Lung (tissue), 17 donors: ENCODE measurements at places on chromosomes 3 and 15.

DNA sequence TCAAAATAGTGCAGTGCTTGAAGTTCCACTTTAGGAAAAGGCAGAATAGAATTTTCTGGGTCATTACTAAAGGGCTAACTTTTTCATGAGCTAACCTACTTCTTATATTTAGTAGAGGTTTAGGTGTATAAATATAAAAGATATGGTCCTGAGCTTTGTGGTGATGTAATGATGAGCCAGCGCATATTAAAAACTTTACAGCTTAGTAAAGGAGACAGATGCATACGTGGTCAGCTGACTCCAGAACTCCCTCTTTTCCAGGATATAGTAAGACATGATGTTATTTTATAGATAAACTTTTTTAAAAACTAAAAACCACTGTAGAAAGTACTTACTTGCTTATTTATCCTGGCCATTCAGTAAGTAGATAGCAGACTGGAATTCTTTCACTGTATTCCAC, 895.0 kb downstream of the CADM2 start:
- DNase-seq = no peak

GRCh38 chr3:12392101-12392878, 92.0 kb upstream of the TSEN2 start:
- no peak for DNase-seq

- peak; percentile 51 for DNase-seq
Measured at GRCh38 chr3:195905970-195906864, 2.1 kb downstream of the TNK2 start.

GRCh38 chr15:70672081-70672480, 91.3 kb downstream of the UACA start:
- DNase-seq = no peak

DNA sequence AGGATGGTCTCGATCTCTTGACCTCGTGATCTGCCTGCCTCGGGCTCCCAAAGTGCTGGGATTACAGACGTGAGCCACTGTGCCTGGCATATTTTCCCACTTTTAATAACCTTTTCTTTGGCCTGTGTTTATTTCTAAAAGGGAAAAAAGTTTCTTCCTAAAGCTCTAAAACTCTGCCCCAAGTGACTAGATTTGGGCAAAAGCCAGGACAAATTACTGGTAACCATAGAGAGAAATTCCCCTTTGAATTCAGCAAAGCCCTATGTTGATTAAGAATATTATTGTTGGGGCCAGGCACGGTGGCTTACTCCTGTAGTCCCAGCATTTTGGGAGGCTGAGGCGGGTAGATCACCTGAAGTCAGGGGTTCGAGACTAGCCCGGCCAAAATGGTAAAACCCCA, 11.5 kb upstream of the TRPM7 start:
- no peak for DNase-seq

DNA sequence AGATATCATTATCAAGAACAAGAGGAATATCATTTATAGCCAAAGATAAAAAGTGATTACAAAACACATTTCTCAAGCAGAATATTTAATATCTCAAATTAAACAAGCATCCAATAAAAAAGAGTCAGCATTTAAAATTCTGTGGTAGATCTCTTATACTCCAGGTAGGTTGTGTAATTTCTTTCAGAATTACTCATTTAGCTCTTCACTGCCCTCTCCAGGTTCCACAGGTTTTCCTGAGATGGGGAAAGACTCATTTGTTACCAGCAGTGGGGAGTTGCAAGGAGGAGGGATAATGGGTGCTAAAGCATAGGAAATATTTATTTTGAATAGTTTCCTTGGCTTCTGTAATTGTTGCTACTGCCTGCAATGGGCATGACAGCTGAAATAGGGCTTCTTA, 83.1 kb upstream of the RASGRP1 start:
- peak; percentile 23 for DNase-seq

DNA sequence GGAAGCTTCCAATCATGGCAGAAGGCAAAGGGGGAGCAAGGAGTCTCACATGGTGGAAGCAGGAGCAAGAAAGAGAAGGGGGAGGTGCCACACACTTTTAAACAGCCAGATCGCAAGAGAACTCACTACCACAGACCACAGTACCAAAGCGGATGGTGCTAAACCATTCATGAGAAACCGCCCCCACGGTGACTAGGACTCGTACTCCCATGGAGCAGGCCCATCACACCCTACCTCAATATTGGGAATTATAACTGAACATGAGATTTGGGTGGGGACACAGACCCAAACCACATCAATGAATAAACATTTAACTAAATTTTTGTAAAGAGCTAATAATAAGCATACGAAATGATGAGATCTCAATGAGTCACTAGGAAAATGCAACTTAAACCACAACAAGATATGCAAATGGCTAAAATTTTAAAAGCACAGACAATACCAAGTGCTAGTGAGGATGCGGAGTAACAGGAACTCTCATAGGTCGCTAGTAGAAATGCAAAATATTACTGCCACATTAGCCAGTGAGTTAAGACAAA, 10.0 kb downstream of the MRPS25 start:
- no peak for DNase-seq

DNA sequence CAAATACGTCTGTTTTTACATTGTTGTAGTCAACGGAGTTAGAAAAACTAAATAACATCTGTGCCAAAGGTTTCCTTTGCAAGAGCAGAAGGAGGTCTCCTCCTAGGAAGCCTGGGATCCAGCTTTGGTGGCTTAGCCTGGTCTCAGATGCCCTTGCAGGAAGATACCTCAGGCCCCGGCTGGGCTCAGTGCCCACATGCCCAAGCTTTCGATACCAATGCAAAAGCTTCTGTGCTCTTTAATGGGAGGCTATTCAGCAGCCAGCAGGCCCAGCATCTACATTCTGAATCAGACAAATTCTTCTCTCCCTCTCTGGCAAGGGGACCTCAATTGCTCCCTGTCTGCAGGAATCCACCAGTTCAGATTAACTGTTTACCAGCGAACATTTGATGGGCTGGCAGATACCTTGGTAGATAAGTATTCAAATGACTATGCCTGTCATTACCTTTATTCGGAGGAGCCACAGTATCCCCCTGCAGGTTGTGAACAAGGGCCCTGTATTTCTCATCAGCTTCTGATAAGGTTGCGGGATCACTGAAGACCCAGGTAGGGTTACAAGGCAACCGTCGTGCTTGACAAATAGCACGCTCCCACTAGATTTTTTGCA, 180.1 kb upstream of the KBTBD8 start:
- no peak for DNase-seq

DNA sequence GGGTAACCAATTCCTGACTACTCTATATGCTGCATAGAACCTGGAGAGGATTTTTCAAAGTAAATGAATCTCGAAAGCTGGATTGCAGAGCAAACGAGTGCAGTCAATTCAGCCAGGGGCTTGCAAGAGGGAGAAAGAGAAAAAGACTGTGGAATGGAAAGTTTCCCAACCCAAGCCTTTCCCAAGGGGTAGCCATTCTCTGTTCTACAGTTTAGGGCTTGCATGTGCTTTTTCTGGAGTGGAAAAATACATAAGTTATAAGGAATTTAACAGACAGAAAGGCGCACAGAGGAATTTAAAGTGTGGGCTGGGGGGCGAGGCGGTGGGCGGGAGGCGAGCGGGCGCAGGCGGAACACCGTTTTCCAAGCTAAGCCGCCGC, 511 bp upstream of the RARB start:
- DNase-seq = peak; percentile 84

GRCh38 chr15:37019479-37020433, 80.6 kb downstream of the MEIS2 start:
- peak; percentile 82 for DNase-seq

- DNase-seq = no peak
Measured at GRCh38 chr3:140597792-140598191, 80.1 kb upstream of the TRIM42 start.

- no peak for DNase-seq
Measured at GRCh38 chr3:5733995-5734394, 546.5 kb downstream of the EDEM1 start.

- DNase-seq = no peak
Measured at GRCh38 chr3:138513090-138513843, 78.9 kb downstream of the ESYT3 start.

- DNase-seq = peak; percentile 88
Measured at GRCh38 chr3:20060974-20061685, 20.9 kb downstream of the KAT2B start.

DNA sequence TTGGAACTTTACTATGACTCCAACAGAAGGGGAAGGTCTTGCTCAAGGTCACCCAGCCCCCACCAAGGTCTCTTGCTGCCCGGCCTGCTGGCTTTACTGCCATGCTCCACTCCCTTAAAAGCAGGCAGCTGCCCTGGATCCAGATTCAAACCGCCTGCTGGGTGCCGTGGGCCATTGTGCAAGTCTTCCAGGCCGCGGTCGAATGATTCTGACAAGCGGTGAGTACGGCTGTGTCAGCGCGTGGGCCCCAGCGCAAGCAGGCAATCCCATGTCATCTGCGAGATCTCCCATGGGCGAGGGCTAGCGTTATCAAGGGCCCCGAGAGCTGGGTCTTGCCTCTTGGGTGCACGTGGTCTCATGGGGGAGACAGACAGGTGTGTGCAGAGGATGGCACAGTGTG, 37.6 kb downstream of the CORO2B start:
- DNase-seq = no peak

DNA sequence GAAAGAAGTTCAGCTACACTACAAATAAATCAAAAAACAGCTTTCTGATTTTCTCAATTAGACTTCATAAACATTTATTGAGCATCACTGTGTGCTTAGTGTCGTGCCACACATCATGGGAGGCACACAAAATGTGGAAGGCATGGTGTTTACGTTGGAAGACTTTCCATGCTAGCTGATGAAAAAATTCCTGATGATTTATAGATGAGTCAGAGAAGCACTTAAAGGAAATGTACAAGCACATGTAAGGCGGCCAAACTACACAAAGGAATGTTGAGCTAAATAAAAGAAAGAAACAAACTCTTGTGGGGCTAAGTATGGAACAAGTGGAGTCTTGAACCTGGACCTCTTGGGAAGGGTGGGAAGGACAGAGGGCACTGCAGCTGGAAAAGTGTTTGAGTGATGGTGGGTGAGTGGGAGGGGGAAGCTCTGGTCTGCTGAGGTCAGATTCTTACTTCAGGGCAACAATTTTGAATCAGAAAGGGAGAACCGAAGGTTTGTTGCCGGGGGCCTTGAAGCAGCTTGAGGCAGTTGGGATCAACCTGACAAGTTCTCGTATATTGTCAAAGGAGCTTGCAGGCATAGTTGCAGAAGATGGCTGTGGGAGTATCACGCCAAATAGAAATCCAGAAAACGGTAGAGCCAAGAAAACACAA, 66.9 kb downstream of the FOXB1 start:
- DNase-seq = no peak

GRCh38 chr3:32568953-32569352, 1.7 kb downstream of the DYNC1LI1 start:
- no peak for DNase-seq

GRCh38 chr3:9026320-9027045, 63.2 kb upstream of the RAD18 start:
- no peak for DNase-seq

GRCh38 chr3:126714276-126714900, 10.3 kb downstream of the CHCHD6 start:
- DNase-seq = no peak

- no peak for DNase-seq
Measured at GRCh38 chr3:41900265-41900664, 61.6 kb downstream of the ULK4 start.

DNA sequence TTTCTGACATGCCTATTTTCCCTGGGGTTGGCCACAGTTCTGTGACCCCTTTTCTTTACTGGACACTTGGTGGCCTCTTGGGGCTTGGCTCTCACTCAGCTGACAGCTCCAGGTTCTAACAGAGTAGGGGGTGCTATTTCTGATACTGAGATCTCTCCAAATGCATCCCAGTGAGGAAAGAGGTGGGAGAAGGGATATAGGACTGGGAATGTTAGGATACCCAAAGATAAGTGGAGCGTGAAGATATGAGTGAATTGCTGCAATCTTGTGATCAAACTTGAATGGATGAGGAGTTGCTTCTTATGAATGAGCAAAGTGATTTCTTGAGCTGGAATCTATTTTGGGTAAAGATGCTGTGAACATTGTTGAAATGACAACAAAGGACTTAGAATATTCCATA, 74.6 kb downstream of the ATP2B2 start:
- no peak for DNase-seq

- no peak for DNase-seq
Measured at GRCh38 chr3:9206287-9206686, 43.2 kb downstream of the SRGAP3 start.

DNA sequence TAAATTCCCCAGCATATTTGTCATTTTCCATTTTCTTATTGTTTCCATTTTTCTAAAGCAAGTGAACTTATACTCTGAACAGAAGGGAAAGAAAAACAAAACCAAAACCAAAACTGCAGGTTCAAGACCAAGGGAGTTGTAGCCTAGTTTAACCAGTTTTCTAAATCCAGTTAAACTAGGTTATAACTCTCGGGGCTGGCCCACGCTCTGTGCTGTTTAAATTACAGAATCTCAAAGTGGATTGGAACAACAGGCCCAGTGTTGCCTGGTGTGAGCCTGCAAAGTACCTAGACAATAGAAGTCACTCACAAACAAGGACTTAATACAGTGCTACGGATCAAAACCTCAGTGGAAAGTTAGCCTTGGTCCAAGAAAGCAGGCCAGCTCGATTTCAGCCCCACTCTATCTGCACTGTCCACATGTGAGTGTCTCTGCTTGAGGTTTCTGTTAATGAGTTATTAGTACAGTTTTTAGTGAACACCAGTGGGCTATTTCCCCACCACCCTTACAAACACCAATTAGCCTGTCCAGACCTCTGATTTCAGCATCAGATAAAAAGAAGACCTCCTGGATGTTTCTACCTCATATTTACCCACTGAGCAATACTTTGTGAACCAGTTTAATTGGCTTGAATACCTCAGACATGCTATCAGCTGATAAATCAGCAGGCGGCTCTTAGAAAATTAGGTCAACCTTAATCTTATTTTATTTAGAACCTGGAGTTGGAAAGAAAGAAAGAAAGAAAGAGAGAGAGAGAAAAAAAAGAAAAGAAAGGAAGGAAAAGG, 93.8 kb upstream of the PDZRN3 start:
- DNase-seq = no peak

GRCh38 chr3:23885210-23885609, 31.6 kb downstream of the NKIRAS1 start:
- DNase-seq = no peak

GRCh38 chr15:45640616-45641015, 5.8 kb downstream of the SQOR start:
- DNase-seq = no peak

- DNase-seq = no peak
Measured at GRCh38 chr15:60804986-60805949, 326.3 kb upstream of the ICE2 start.

DNA sequence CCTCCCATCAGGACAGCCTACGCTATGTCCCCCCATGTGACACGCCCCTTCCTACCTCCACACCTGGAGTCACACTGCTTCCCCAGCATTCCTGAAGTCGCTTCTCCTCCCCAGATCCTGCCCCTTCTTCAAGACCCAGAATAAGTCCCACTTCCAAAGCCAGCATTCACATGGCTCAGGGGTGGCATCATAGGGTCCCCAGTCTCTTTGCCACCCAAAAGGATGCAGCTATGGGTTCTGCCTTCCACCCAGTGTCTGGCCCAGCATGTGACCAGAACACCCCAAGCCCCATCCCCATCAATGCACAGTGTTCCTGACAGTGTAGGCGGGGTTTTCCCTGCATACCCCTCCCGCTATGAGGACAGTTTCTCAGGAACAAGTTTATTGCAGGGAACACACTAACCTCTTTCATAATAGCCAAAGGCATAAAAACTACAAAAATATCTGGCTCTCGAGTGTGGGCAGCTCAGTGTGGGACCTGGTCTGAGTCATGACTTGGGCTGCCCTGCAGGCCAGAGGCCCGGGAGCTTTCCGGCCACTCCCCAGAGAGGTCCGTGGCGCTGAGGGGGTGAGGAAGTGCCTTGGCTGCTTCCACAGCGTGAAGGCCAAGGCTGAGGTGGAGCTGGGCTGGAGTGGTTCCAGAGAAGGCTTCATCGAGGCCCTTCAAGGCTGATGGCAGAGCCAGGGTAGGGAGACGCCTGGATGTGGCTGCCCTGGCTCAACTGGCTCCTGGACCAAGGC, 5.8 kb downstream of the ISLR start:
- DNase-seq = peak; percentile 60
